ENCODE measurements at places on chromosomes 4 and X.

GRCh38 chrX:107673431-107673830 lies 45.1 kb downstream of the PRPS1 start:
- DNase-seq = no peak

DNA sequence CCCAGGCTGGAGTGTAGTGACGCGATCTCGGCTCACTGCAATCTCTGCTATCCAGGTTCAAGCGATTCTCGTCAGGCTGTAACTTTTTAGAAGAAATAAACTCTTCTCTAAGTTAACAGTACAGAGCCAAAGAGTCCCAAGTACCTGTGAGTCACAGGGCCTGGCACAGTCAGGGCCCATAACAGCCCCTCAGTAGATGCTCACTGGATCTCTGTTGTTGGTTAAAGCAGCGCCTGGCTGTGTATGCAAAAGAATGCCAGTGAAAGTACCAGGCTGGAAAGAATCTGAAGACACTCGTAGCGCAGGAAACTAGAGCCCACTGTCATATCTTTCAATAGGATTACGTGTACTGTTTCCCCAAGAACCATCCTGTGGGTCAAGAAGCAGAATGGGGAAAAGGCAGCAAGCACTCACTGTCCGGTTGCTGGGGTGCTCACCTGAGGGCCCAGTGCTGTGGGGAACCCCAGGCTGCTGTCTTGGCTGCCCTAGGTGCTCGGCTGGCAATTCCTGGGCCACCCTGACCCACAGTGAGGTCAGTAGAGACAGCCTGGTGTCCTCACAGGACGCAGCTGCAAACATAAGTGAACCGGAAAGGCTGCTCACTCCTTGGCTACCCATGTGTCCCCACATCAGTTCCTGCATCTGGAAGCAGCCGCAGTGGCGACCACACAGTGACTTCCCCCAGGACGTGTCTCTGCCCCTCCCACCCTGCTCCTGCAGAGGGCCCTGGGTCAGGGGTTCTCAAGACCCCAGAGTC lies 3.1 kb upstream of the SLBP start:
- no peak for DNase-seq

GRCh38 chr4:8283631-8284121 lies 14.1 kb downstream of the HTRA3 start:
- no peak for DNase-seq

DNA sequence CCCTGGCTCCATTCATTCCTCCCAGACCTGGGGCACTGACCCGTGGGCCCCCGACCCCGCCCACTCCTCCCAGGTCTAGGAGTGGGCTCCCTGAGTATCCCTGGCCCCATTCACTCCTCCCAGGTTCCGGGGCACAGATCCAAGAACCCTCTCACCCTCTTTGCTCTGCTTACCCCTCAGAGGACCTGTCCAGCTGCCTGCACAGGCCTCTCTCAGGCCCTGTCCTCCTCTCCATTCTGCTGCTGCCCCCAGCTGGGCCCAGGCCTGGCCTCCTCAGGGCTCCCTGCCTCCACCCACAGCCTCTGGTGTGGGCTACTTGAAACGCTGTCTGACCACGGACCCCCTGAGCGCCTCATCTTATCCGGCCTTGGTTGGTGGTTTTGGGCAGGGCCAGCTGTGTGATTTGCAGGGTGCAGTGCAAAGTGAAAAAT lies 217.7 kb upstream of the PSAPL1 start:
- DNase-seq = no peak

GRCh38 chr4:3145234-3145924 lies 70.9 kb downstream of the HTT start:
- no peak for DNase-seq

DNA sequence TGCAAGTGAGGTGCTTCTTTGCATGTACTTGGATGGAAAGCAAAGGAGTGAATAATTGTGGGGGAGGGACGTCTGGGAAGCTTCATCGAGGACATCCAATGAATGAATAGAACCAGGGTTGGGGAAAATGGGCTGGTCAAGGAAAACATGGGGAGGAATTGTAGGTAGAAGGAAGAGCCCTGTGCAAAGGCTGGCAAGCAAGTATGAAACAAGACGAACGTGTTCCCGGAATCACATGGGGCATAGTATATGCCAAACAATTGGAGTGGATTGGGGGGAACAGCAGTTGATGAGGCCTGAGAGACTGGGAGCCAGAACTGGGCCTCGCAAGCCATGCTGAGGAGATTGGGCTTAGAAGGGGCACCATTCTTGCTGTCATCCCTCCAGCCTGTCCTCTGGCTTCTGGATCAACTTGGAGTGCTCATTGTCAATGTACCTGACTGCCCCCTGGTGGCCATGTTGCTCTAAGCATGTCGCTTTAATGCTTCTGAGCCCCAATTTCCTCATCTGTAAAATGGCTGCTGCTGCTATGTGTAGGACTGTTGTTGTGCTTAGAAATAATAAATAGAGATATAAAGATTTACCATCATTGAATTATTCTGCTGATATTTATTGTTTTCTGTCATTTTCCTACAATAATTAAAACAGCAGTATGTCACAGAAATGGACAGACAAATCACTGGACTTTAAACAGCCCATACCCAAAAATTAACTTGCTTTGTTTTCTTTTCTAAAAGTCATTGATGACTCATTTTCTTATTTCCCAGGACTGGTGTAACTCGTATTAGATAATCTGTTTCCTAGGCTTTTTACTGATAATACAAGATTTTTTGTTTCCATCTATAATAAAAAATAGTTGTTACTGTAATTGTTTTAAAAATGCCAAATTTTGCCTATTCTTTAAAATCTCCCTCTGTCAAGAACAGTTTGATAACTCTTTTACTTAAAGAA lies 66.4 kb downstream of the JADE3 start:
- DNase-seq = peak; percentile 31

- DNase-seq = no peak
These were observed 2.6 kb downstream of the EVC2 start for GRCh38 chr4:5705647-5706320.

DNA sequence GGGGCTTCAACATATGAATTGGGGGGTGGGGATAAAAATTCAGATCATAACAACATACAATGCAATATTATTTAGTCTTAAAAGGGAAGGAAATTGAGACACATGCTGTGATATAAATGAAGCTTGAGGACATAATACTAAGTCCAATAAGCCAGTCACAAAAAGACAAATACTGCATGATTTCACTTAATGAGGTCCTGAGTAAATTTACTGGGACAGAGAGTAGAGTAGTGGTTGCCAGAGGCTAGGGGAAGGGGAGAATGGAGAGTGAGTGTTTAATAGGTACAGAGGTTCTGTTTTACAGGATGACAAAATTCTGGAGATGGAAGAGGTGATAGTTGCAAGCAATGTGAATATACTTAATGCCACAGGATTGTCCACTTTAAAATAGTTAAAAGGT lies 89.2 kb upstream of the RAPGEF2 start:
- DNase-seq = no peak

GRCh38 chr4:1973661-1974060 lies 35.1 kb downstream of the NELFA start:
- no peak for DNase-seq

- no peak for DNase-seq
These were observed 2585.3 kb downstream of the ARAP2 start for GRCh38 chr4:33658971-33659370.

GRCh38 chrX:39757971-39758370 lies 339.8 kb downstream of the BCOR start:
- DNase-seq = no peak

- DNase-seq = no peak
These were observed 18.9 kb upstream of the FBXW7 start for GRCh38 chr4:152554742-152555141.

DNA sequence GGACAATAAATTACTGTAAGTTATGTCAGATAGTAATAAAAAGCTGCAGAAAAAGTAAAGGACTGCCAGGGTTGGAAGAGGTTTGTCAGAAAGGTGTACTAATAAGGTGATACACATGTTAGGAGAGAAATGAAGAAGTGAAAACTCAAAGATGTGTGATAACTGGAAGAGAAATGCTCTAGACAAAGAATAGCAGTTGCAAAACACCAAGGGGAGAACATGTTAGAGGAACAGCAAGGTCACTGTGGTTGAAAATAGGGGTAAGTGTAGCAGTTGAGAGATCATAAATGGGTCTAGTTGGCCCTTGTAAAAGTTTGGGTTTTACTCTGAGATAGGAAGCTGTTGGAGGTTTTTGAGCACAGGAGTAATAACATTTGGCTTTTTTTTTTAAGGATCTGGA lies 46.9 kb downstream of the HSPA4L start:
- no peak for DNase-seq

GRCh38 chrX:29903360-29903759 lies 312.0 kb upstream of the MAGEB2 start:
- DNase-seq = no peak

GRCh38 chrX:15909605-15910004 lies 55.0 kb upstream of the AP1S2 start:
- no peak for DNase-seq

DNA sequence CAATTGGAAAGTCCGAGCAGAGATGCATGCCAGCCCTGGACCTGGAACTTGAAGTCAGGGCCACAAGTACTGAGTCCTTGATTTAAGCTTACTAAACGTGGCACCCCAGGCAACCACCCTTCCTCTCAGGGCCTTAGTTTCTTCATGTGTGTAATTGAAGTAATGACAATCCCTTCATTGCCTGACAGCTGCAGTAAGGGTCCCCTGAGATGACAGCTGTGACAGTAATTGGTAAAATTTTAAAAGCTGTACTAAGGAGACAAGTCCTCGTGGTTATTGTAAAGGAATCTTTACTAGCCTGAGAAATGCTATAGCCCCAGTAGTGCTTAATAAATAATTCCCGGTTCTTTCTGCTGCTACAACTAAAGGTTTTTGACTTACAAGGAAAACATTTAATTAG lies 175.1 kb upstream of the RADX start:
- no peak for DNase-seq

DNA sequence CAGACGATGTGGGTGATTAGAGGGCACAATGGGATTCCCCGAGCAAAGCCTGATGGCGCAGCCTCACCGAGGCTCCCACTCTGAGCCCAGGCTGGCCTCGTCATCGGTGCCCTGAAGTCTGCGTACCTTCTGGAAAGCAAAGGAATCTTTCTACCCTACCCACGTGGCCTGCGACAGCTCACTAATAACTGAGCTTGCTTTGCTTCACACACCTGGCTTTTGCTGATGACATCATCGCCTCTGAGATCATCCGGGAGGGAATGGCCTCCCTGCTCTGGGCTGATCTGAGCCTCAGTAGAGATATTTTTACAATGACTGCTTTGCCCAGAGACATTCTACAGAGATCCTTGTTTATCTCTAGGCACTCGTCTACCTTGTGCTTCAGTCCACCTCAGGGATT lies 45.4 kb upstream of the PDLIM3 start:
- no peak for DNase-seq

DNA sequence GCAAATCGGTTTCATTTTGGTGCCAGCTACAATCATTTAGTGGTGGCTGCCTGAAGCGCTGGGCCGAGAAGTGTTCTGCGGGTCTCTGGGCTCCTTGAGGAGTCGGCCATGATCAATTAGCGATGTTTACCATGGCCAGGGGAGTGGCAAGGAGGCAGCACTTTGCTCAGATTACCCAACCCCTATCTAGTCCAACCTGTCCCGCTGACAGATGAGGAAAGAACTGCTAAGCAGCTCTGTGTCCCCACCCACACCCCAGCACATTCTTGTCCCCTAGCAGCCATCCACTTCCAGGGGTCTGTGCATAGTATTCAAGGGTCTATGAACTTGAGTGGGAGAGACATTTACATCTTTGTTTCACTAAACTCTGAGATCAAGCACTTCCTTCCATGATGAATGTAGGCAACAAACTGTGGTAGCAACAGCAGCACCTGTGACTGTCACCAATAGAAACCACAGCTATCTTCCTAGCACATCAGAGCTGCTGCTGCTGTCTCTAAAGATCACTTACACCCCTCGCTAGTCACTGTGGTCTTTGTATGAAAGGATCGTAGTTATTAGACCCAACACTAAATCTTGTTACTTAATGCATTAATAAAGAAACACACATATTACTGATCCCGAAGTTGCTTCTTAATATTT lies 331.6 kb downstream of the BCOR start:
- no peak for DNase-seq

- no peak for DNase-seq
These were observed 145.7 kb upstream of the NUDT6 start for GRCh38 chr4:123068081-123068480.

DNA sequence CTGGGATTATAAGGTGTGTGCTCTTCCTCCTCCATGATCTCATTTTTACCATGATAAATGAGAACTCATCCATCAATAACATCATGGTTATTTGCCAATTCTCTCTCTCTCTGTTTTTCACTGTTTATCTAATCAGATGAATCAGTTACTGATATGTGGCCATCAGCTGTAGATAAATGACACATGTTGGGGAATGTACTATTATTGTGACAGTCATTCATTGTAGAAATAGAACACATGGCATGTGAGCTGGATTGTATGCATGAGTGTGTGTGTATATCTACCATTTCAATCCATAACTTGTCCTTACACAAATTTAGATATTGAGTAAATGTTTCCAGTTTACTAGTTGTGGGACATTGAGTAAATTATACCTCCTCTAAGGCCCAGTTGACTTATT lies 53.0 kb downstream of the OSTC start:
- no peak for DNase-seq

- DNase-seq = no peak
These were observed 68.0 kb upstream of the ATXN3L start for GRCh38 chrX:13387666-13388494.

DNA sequence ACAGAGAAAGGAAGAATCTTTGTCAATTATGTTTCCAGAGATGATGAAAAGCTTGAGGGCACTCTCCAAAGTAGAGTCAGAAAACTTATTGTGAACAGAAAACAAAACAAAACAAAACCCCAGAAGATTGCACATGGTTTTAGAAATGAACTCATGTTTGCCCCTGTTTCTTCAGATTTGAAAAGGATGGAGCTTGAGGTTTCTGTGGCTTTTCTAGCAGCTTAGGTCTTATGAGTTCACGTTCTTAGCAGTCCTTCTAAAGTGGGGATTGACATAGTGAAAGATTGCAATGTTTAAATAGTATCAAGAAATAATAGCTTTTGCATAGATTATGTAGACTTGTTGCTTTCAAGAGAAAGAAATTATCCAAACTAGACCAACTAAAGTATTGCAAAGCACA lies 421.8 kb downstream of the GBA3 start:
- DNase-seq = no peak

DNA sequence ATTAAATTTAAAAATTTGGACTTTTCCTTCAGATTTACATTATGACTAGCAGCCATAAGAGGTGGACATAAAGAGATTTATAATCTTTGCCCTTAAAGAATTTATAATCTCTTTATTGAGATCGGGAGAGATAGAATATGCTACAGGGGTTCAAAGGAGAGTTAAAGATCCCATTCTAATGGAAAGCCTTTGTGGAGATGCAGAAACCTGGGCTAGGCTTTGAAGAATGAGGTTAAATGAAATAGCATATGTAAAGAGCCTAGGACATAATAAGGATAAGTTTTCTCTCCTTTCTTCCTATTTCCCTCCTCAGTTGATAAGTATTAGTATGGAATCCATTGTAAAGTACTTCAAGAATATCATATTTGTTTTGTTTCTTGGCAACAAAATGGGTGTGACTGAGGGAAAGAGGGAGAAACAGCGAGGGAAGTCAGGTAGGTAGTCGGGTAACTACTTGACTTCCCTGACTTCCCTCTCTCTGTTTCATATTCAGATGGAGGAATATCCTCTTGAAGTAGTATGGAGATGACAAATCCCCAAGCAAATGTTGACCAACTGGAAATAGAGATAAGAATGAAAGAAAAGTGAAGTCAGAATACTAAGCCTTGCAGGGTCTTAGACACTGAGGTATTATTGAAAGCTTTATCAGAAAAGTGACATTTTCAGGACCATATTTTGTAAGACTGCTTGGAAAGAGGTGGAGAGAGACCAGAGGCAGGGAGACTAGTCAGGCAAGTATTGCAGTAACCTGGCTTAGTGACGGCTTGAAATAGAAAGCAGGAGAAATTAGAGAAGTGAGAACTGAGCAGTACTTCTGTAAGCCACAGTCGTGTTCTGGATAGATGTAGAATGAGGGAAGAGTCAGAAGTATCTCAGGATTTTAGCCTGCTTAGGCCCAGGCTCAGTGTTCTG lies 82.9 kb downstream of the PDLIM5 start:
- DNase-seq = no peak
